Smooth muscle cell of the umbilical artery (primary cell): ENCODE measurements at places on chromosomes 3 and 15. TPM values are rescaled to one million over a fixed set of nuclear protein-coding genes. Genes with fewer than 3 reads are reported as not detected.

THRB gene
- total RNA-seq: not detected in 2 replicates

SLC27A2 gene
- 0.05 and 0.30 TPM in 2 replicates for total RNA-seq

SH2D7 gene
- total RNA-seq: not detected in 2 replicates

IRAK2 gene
- total RNA-seq: 8.0 and 12.9 TPM in 2 replicates

SLC7A14 gene
- 2.4 and 4.9 TPM in 2 replicates for total RNA-seq

ASB14 gene
- 0.05 TPM in 1 of 2 replicates, not detected in the other for total RNA-seq

CHRM5 gene
- under 0.01 TPM in 1 of 2 replicates, not detected in the other for total RNA-seq

ACP3 gene
- total RNA-seq: under 0.01 and 0.05 TPM in 2 replicates
